Stimulated activated CD8-positive, alpha-beta memory T cell treated with anti-CD3 and anti-CD28 coated beads, Interleukin-12 subunit alpha, Interleukin-12 subunit beta, amount 100 ng/mL, for 1 hour (primary cell): ENCODE measurements at places on chromosomes 1 and 21.

- DNase-seq: no peak
Observed at GRCh38 chr1:108079440-108080025, 114.6 kb upstream of the VAV3 start.

DNA sequence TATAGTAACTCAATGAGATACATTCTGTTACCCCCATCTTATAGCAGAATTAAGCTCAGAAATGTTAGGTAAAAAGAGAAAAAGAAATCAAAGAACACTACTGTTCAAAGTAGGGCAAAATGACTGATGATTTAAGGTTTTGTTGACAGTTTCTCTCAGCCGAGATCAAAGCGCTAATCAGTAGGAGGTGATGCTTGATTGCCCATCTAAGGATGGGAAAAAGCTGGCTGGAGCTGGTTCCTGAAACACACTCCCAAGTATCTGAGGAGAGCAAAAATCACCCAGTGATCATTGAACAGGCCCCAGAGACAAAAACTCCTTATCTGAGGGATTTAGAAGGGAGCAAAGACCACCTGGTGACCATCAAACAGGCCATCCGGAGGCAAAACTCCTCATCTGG is 64.5 kb upstream of the CSF1 start:
- DNase-seq: no peak

- no peak for DNase-seq
Observed at GRCh38 chr1:19058476-19058797, 102.0 kb upstream of the IFFO2 start.

- DNase-seq: no peak
Observed at GRCh38 chr1:12067900-12068821, 5.1 kb downstream of the TNFRSF8 start.

- DNase-seq: no peak
Observed at GRCh38 chr1:234605983-234606783, 3.8 kb downstream of the IRF2BP2 start.

DNA sequence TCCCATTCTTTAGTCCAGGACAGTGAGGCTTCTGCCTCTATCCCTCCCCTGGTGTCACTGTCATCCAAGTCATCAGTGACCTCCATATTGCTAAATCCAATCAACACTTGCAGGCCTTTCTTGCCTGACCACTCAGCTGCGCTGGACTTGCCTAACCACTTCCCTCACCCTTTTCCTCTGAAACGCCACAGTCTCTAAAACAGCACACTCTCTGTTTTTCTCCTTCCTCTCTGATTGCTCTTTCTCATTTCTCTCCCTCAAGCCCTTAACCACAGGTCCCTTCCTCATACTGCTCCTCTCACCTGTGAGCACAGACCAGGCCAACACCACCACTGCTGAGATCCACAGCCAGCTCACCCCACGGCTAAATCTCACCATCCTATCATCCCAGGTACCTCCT is 17.5 kb downstream of the TAL1 start:
- no peak for DNase-seq

DNA sequence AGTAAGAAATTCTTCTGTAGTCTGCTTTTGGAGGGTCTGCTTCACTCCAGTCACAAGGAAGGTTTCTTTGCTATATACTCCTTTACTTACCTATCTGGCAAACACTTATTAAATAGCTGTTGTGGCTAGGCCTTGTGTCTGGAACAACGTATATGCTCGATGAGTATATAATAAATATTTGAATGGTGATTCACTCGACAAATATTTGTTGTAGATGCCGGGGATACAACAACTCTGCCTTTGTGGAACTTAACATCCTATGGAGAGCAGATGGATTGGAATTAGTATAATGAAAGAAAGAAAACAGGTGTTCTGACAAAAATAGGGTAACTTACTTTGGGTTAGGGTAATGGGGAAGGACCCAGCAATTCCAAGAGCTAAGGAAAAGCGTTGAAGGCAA is 31.1 kb downstream of the KPNA6 start:
- DNase-seq: no peak

GRCh38 chr1:177977141-177977540 is 7.3 kb upstream of the SEC16B start:
- DNase-seq: no peak

GRCh38 chr1:104018922-104019674 is 269.4 kb downstream of the AMY1C start:
- DNase-seq: no peak

DNA sequence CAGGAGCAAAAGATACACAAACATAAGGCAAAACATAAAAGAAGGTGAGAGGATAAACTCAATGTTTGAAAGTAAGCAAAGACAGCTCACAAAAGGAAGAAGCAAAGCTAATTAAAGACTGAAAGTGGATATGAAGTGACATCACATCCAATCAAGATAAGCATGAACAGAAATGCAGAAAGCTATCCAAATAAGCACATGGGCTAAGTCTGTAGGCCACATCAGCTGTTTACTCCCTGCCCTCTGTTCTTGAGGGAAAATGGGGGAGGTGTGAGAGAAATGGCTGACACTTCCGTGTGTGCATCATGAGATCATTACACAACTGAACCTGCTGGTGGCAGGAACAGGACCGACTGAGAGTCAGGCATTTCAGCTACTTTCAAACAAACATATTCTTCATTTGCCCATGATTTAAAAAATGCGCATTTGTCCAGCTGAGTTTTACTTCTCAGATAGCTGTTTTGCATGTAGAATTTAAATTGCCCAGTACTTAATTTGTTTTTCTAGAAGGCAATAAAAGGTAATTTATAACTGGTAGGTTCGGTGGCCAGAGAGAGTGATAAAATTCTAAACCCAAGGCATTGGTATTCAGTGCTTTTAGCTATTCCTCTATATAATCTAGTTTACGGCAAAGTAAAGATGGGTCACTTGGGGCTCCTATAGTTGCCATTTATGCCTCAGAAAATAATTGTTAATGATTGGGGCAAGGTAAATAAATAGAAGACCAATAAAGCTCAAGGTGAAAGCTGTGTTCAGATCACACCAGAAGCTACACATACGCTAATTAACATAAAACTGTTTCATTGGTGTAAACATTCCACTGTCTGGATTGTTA is 27.2 kb upstream of the MAN1A2 start:
- DNase-seq: no peak

GRCh38 chr21:45952974-45953373 is 28.6 kb upstream of the COL6A1 start:
- no peak for DNase-seq

DNA sequence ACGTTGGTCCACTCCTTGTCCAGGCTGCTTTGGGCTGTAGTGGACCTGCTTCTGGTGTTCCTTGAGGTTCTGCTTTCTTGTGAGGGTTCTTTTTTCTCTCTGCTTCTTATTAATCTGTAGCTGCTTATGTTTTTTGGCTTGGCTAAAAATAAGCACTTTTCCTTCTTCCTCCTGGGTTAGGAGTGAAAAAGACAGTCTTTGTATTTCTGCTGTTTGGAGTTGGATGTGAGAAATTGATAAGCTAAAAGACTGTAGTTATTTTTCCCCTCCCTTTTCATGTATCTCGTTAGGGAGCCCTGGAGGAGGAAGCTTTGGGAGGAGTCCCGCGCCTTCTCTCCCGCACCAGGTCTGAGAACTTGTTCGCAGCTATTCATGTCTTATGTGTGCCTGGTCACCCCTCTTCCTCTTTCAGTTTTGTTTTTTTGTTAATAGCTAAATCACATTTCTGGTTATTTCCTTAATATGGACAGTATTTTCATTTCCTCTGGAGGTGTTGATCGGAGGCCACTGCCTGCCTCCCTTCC is 79.0 kb downstream of the GALNT2 start:
- no peak for DNase-seq

DNA sequence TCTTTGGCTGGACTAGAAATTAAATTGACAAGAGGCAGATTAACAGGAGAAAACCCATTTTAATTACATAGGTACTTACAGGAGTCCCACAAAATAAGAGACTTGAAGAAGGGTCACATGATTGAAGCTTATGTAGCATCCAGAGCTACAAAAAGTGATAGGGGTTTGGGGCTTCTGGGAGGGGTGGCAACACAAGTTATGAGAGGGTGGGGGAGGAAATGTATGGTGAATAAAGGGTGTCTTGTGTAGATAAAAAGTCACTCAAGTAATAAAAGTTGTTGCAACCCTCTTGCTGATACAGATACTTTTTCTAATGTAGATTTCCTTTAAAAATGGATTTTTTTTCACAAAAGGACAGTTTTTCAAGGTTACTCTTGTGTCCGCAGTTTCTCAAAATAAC is 24.0 kb downstream of the USP25 start:
- no peak for DNase-seq

DNA sequence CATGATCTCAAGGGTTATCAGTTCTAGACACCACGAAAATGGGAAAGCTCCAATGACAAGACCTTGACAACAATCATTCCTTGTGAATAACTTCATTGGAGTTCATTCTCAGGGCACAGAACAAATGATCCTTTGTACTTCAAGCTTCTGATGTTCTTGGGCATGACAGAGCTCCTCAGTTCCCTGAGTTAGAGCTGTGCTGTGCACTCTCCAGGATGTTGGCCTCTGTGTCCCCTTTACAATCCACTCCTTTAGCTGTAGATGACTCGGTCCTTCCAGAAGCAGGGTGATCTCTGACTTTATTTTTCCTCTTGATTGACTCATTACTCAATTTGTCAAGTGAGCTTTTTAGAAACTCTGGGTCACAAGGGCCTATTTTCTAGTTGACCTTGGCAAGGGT is 3.9 kb upstream of the FAM78B start:
- no peak for DNase-seq

GRCh38 chr21:34704119-34704518 is 35.3 kb downstream of the CLIC6 start:
- DNase-seq: no peak

- DNase-seq: no peak
Observed at GRCh38 chr1:9384751-9385245, 92.1 kb downstream of the SPSB1 start.

GRCh38 chr1:59595774-59596173 is 219.0 kb upstream of the HOOK1 start:
- DNase-seq: no peak

GRCh38 chr1:109776206-109776835 is 12.6 kb upstream of the EPS8L3 start:
- no peak for DNase-seq

DNA sequence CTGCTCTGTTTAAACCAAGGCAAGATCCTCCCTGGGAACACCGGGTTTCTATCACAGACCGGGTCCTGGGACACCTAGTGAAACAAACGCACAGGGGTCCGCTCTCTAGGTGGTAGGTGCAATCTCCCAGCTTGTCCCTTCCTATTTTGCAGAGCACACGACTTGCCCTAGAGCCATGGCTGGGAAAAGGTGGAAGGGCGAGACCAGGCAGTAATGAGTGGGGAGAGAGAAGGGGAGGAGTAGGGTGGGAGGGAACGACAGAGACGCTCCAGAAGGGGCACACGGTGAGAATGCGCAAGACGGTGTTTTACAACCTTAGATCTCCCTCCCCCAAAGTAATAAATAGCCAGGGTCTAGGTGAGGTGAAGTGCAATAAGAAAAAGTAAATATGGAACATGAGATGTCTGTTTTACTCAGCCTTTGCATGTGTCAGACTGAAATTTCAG is 9.3 kb upstream of the ARHGAP29 start:
- DNase-seq: no peak

GRCh38 chr1:182181167-182181572 is 119.7 kb upstream of the ZNF648 start:
- DNase-seq: no peak

- DNase-seq: peak; percentile 65
Observed at GRCh38 chr21:45128613-45129188, 54.3 kb downstream of the ADARB1 start.

GRCh38 chr1:230702934-230703678 is 10.8 kb downstream of the AGT start:
- no peak for DNase-seq

GRCh38 chr1:15354580-15354965 is 55.1 kb upstream of the EFHD2 start:
- no peak for DNase-seq

- DNase-seq: no peak
Observed at GRCh38 chr1:240058049-240058448, 33.6 kb upstream of the FMN2 start.

- no peak for DNase-seq
Observed at GRCh38 chr1:244330318-244330625, 121.4 kb downstream of the ADSS2 start.

DNA sequence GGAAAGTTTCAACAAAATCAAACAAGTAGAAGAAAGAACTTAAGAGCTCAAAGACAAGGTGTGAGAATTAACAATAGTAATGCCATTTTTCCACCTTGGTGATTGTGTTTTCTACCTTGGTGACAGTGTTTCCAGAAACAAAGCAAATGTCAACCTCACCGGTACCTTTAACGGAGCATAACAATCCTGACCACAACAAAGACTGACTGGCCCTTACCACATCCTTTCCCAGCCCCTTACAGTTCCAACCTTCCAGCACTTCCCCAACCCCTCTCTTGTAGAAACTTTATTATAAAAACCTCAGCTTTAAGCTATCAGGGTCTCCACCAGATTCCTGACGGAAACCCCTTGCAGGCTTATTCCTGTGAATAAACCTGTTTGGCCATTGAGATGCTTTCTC is 16.7 kb downstream of the STYXL2 start:
- DNase-seq: no peak

DNA sequence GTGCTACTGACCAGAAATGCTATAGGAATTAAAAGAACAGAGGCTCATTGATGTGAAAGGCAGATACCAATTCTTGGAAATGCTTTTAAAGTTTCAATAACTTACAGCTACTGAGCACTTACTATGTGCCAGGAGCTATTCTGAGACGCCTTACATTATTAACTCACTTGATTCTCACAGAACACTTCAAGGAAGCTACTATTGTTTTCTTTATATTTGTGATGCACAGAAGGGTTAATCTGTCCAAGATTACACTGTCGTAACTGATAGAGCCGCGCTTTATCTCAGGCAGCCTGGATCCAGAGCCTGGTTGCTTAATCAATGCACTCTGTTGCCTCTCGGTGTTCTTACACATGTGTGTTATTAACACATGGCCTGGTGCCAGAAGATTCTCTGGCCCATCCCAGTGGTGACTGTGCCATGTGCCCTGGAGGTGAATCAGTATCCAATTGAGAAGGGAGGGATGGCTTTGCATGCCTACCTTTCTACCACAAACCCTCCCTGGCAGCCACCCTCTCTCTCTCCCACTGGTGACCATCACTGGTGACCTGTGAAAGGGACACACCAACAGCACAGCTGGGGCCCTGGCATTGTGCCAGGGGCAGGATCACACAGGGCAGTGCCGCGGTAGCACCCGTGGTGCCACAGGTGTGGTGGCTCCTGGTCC is 8.8 kb downstream of the FMO1 start:
- no peak for DNase-seq

DNA sequence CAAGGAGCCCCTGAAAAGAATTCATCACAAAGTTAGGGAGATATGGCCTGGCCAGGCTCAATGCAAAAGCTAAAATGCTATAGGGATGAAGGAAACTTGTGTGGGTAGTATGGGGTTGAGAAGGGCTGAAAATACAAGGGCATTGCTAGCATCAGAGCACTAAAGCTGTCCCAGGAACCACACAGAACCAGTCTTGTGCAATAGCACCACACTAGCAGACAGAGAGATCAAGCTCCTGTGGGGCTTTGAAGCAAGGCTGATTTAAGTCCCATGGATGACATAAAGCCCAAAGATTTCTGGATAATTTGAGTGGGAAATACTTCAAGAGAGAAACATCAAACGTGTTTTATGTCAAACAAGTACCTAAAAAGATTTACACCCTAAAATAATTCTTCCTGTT is 97.1 kb downstream of the VAV3 start:
- no peak for DNase-seq

GRCh38 chr1:212188599-212189351 is 96.4 kb upstream of the PPP2R5A start:
- DNase-seq: no peak

GRCh38 chr1:164417016-164417704 is 141.8 kb upstream of the PBX1 start:
- no peak for DNase-seq
